ENCODE measurements at places on chromosomes 3 and 15.

- no peak for DNase-seq
Measured at GRCh38 chr3:11810276-11810675, 36.4 kb downstream of the TAMM41 start.

DNA sequence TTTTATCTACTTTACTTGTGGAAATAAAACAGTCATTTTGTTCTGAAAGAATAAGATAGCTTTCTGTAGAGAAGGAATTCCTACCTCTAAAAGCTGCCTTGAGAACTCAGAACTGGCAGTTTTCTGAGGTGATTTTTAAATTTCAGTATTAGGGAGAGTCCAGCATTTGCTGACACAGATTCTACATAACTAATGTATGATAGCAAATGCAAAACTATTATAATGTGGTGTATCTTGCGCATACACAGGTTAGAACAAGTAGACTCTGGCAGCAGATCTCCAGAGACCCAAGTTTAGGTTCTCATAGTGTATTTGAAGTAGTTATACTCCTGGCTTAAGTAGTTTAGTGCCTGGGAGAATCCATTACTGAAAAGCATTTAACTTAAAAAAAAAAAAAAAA, 30.8 kb downstream of the OIP5 start:
- DNase-seq, result no peak

DNA sequence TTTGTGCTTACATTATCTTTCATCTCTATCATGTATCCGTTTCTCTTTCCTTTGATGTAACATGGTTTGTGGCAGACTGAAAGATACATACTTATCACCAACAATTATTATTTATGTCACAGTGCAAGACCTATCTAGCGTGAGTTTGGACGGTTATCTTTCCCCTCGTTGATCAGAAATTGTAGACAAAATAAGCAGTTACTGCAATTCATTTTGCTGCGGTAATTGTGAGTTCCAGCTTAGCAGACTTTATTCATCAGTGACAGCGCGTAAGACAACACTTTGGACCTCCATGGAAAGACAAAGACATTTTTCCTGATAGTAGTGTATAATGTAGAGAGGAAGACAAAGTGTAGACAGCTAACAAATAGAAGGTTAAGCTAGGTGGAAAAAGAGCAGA, 51.0 kb upstream of the UTS2B start:
- DNase-seq, result no peak

GRCh38 chr15:55654561-55655031, 66.5 kb upstream of the PYGO1 start:
- no peak for DNase-seq

DNA sequence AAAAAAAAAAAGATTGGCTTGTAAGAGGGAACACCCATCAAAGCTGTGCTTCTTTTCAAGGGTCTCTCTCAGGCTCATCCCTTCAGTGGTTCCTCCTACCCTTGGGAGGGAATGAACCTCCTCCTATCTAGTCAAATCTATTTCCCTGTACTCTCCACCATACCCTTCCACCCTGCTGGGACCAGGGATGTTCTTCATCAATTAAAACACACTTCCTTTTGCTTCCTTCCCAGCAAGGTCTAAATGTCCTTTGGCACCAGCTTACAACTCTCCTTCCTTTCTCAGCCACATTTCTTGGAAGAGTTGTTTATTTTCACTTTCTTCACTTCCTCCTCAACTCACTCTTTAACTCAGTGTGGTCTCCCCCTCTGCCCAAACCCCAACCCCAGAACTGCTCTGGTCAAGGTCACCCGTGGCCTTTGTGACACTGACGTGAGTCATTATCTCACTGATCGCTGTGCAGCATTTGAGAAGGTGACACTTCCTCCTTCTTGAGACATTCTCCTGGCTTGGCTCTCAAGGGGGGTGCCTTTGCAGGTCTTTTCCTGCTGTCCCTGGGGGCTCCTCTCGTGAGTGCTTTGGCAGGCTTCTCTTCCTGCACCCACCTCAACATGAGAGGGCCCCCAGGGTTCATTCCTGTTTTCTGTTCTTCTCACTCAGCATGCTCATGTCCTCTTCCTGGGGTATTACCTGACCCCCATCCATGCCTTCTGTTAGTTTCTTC, 210.5 kb upstream of the TLE3 start:
- DNase-seq, result no peak

DNA sequence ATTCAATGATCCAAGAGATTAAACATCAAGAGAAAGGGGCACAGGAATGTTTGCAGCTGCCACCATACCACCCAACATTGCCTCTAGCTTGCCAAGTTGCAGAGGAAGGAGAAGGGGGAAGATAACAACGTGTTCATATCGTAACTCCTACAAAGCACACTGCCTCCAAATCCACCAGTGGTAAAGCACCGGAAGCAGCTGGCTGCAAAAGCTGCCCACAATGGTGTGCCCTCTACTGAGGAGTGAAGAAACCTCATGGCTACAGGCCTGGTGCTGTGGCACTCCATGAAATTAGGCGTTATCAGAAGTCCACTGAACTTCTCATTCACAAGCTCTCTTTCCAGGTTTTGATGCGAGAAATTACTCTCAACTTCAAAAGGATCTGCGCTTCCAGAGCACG, 263.9 kb upstream of the STT3B start:
- no peak for DNase-seq

- no peak for DNase-seq
Measured at GRCh38 chr15:67225336-67225735, 29.1 kb downstream of the AAGAB start.

- DNase-seq, result no peak
Measured at GRCh38 chr15:90620379-90621067, 90.8 kb downstream of the CRTC3 start.

GRCh38 chr3:46406443-46406787, 451 bp downstream of the CCR5AS start:
- DNase-seq, result no peak

GRCh38 chr3:129231331-129232119, 17.9 kb upstream of the COPG1 start:
- no peak for DNase-seq
